Fibroblast of the aortic adventitia (primary cell): ENCODE measurements at places on chromosomes 1 and 21. TPM values are rescaled to one million over a fixed set of nuclear protein-coding genes. Genes with fewer than 3 reads are reported as not detected.

ATP1A2 gene
- 0.27 TPM in 1 of 2 replicates, not detected in the other for total RNA-seq

ZMYND12 gene
- 0.82 and 1.6 TPM in 2 replicates for total RNA-seq

CROCC gene
- 8.9 and 68.8 TPM in 2 replicates for total RNA-seq

LCE1E gene
- not detected in 2 replicates for total RNA-seq

OR2T11 gene
- total RNA-seq = not detected in 2 replicates
